ENCODE measurements at places on chromosomes 4 and X.

DNA sequence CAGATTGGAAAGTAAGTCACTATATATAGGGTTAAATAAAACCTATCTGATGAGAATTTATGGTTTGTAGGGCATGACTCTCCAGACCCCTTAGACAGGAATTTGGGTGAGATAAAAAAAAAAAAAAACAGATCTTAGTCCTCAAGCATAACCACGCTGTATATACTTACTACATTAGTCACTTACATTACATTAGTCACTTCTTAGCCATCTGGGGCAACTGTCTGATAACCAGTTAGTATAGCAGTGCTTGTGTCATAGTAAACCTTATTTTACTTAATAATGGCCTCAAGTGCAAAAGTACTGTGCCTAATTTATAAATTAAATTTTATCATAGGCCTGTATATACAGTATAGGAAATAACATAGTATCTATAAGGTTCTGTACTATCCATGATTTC is 60.2 kb upstream of the RPS6KA6 start:
- DNase-seq, result no peak

DNA sequence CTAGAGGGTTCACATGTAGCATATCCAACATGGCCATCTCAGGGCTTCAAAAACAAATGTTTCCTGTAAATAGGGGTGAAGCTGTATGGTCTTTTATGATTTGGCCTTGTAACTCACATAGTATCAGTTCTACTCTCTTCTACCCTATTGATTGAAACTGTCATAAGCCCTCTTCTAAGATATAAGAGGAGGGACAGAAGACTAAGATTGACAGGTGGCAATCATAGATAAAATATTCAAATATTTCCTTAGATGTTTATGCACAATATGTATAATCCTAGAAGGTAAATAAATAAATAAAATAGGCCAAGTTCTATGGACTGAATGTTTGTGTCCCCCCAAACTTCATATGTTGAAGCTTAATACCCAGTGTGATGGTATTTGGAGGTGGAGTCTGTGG is 6.9 kb upstream of the BEX3 start:
- no peak for DNase-seq

DNA sequence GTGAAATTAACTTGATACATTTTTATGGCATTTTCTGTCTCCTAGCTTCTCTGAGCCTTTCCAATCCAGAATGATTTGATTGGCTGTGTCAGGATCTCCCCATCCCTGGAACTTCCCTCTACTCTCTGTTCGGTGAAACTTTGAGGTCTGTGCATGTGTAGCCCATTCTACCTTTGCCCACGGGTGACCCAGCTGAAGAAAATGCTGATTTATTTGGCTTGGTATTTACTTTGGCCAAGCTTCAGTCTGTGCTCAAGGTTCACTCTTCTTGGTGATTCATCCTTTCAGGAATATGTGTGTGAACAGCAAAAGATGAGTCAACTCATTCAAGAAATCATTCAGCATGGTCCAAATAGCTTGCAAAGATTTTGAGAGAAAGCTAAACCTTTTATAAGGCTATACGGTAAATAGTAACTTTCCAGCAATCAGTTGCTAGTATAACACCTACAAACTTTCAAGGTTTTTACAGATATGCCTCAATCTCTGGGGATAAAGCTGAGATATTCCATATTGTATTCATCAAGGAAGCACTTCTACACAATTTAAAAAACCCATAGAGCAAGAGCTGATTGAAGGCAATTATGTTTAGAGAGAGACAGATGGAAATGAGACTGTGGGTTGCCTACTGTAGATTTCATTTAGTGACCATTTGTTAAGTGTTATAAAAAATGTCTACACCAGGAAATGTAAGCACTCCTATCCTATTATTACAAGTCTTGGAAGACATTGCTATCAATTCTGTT is 233.9 kb upstream of the CXXC4 start:
- DNase-seq, result peak; percentile 5

- DNase-seq, result no peak
Measured at GRCh38 chrX:9285342-9285771, 179.5 kb upstream of the TBL1X start.

- DNase-seq, result no peak
Measured at GRCh38 chr4:84243685-84244084, 255.4 kb downstream of the NKX6-1 start.

- no peak for DNase-seq
Measured at GRCh38 chr4:148152868-148153625, 289.2 kb downstream of the NR3C2 start.

DNA sequence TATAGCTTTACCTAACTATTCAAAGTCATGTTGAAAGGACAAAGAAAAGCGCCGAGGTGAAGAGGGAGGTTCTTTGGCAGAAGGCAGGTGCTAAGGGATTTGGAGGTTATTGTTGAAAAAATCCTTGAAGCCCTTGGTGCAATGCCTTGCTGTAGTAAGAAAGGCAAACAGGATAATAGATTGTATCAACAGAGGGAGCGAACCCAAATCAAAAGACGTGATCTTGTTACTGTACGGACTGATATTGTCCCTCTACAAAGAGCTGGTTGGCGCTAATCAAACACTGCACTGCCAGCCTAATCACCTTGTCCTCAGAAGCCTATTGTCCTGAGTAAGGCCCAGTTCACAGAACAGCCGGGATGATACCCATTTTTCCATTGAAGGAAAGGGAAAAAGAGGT is 182.9 kb downstream of the ZIC3 start:
- no peak for DNase-seq

DNA sequence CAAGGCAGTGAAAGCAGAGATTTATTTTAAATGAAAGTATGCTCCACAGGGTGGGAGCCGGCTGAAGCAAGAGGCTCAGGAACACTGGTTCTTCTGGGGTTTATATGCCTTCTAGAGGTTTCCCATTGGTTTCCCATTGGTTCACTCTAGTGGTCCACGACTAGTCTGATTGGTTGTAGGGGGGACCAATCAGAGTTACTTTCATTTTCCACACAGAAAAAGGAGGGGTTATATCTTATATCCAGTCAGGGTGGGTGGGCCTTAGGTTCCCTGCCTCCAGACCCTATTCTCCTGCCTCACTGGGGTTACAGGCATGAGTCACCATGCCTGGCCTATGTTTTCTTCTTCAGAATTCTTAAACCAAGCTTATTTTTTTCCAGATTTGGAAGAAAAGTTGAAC is 101.6 kb downstream of the KLHL8 start:
- no peak for DNase-seq

DNA sequence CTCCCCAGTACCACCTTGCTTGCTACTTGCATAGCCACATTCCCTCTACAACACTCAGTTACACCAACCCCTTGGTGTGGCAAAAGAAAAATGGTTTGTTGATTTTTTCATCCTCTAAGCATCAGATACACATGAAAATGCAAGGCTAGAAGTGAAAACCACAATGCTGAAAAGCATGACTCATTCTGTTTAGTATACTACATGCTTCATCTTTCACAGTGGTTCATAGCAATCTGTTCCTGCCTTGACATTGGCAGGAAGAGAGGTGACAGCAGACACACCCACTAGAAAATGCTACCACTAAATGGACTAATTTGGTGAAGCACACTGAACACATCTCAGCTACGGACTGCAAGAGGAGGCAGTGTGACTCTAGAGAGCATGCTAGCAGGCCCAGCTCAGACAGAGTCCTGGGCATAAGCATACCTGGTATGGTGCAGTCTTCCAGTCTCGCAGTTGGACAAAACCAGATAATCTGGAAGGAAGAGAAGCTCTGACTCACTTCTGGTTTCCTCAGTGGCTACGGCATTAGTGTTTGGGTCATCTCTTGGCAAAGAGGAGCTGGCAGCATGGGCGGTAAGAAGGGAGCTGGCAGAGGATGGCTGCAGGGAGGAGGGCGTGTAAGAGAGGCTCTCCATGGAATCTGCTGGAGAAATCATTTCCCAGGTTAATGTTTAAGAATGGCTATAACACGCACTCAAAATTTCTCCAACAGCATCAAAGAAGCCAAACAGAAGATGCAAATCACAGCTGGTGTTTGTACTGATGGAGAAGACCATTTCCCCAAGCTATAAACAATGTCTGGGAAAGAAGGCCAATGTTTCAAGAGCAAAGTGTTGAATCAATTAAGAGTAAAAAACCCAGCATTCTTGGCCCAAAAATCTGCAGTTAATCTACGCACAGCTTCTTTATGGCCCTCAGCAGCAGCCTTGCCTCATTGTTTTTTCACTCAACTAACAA is 37.8 kb downstream of the GAB3 start:
- no peak for DNase-seq
